MM.1S (cell line): ENCODE measurements at places on chromosomes 4 and X.

DNA sequence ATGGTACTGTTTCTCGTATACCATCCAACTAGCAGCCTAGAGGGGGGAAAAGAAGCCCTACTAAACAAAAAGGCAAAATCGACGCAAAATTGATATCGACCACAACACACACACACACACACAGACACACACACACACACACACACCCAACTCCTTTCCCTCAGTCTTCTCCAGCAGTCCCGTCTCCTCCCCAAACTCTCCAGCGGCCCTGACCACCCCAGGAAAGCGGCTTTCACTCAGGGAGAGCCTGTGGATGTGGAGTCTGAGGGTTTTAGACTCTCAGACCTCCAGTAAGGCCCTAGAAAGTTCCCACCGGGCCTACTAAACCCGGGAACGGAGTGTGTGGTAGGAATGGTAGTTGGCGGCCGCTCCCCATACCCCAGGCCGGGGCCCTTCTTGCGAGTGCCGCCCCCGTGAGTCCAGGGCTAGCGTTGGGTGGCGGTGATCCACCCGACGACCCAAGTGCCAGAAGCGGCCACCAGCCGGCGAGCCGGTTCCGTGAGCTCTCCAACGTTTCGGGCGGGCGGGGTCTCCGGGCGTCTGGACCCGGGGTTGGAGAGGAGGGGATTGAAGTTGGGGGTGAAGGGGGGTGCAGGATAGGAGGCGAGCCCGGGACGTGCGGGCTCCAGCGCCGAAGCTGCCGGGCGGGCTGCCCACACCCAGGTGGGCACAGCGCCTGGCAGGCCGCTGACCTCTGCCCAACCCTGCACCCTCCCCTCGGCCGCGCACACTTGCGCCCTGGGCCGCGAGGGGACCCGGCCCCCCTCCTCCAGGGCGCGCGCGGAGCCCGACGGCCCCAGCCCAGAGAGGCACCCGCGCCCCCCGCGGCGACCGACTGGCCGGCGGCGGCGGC lies 13.7 kb downstream of the ARX start:
- DNase-seq, result no peak

DNA sequence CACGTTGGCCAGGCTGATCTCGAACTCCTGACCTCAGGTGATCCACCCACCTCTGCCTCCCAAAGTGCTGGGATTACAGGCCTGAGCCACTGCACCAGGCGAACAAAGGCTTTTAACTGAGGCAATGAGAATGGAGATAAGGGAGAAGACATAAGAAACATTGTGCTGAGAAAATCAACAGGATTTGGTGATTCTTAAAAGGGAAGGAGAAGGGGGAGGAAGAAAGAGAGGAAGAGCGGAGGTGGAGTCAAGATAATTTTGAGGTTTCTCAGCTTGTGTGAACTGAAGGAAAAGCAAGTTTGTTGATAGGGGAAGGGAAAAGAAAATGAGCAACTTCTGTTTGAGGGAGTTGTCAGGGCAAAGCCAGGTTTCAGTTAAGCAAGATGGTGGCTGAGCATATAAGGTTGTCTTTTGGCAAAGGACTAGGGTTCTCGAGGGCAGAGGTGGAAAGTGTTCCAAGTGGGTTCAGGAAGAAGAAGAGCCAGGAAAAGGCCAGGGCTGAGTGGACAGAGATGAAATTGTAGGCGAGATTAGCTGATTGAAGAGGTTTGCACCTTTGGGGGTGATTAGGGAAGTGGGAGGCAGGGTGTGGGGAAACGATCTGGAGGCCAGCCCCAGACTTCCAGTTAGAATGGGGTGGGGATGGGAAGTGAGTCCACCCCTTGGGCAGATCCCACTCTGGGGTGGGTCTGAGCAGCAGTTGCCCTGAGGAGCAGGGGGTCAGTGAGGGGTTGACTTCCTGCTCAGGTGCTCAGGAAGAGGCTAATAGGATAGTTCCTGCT lies 7.8 kb downstream of the DOCK11 start:
- DNase-seq, result no peak

DNA sequence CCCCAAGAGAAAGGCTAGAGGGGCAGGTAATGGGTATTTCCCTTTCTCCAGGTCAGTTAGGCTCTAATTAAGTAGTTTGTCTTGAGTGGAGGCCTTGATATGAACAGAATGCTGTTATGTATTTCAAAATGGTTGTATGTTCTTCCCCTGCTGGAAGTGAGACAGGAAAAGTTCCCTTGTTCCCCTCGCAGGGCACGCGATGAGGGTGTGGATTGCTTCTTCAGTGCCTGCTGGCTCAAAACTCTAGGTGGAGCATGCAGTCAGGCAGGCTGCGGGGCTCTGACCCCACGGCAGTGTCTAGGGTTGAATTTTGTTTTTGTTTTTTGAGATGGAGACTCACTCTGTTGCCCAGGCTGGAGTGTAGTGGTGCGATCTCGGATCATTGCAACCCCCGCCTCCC lies 341.0 kb upstream of the ZCCHC13 start:
- no peak for DNase-seq

DNA sequence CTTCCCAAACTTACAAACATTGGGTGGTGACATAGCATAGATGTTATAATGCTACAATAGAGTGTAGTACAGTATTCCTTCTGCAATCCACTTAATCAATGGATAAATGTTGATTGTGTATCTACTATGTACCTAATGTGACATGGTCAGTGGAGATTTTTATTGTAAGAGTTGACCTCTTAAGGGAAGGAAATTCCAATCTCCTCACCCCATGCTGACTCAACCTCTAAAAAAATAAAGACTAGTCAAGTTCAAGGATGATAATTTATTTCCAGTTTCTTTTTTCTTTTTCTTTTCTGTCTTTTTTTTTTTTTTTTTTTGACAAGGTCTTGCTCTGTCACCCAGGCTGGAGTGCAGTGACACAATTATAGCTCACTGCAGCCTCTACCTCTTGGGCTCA lies 206.5 kb upstream of the STS start:
- DNase-seq, result no peak

DNA sequence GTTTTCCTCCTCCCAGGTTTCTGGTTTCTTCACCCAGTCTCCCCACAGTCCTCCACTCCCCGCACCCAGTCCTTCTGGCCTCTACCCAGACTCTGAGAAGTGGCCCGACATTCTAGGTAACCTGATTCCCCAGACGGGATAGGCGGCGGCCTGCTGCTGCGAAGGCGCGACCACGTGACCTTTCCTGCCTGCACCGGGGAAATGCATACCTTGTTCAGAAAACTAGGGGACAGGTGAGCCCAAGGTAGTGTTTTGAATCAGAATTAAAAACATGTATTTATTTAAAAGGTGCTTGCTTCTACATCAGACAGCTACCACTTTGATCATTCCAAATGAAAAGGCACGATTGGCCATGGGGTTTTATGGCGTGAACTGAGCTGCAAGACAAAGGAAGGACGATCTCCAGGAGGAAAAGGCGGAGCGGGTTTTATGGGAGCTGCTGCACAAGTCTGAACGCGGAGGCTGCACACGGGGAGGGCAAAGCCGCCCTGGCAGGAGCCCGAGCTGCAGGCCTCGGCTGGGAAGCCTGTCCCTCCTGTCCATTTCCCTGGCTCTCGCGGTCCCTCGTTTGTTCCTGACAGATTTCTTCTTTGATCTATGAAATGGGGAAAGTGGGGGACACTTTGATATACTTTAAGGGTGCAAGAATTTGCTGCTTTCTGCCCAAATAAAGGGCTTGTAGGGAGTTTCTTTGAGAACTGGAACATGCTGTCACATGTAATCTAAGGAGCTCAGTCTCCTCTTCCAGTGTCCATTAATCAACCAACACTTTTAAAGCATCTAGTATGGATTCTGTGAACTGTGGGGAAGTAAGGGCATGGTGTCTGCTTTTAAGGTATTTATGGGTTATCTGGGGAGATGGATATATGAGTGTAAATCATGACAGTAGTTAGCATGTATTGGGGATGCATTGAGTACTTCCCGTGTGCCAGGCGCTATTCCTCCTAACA lies 150.9 kb downstream of the SPRY1 start:
- no peak for DNase-seq

DNA sequence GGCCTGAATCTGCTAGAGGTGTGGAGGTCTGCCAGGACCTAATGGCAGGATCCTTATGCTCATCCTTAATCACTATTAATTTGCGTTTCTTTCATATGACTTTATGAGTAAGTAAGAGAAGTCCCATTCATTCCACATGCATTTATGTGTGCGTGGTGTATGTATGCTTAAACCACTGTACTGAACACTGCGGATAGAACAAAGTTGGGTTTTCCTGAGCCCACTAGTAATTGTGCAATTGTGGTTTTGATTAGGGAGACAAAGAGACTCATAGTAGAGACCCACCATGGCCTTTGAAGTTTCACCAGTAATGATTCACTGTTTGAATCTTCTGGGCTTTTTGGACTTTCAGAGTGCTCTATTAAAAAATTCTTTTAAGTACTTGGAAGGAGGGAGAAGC lies 498.5 kb upstream of the DIPK2B start:
- DNase-seq, result no peak

DNA sequence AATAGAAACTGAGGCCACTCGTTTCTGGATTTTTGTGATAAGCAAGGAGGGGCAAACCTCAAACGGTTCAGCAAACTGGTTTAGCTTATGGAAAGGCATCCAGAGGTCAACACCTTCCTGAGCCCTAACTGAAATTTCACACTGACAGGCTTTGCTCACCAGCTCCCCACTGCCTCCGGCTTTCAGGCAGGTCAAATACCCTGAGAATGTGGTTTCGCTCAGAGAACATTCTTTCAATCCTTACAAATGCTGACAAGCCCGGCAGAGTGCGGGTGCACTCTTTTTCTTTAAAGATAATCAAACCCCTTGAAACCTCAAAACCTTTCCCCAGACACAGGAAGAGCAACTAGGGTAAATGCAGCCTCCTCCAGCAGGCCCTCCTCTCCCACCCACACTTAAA lies 41.5 kb downstream of the CD40LG start:
- peak; percentile 90 for DNase-seq

DNA sequence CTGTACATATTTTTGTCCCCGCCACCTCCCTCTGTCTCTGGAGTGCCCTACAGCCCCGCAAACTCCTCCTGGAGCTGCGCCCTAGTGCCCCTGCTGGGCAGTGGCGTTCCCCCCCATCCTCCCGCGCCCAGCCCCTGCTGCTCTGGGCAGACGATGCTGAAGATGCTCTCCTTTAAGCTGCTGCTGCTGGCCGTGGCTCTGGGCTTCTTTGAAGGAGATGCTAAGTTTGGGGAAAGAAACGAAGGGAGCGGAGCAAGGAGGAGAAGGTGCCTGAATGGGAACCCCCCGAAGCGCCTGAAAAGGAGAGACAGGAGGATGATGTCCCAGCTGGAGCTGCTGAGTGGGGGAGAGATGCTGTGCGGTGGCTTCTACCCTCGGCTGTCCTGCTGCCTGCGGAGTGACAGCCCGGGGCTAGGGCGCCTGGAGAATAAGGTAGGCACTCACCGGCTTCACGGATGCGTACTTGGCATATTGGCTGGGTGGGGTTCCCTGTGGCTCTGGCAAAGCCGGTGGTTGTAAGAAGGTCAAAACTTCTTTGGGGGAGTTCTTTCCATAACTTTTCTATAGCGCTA lies 653 bp downstream of the HHIP start:
- DNase-seq, result no peak

GRCh38 chrX:115584696-115585095 lies 23.7 kb downstream of the PLS3 start:
- DNase-seq, result no peak
